ENCODE measurements at places on chromosomes 11 and 22.
A peak's percentile ranks its signal among the peaks of the same experiment; 100 is the strongest.

GRCh38 chr11:95930948-95931347 lies 7.0 kb upstream of the MTMR2 start:
- no peak for DNase-seq

DNA sequence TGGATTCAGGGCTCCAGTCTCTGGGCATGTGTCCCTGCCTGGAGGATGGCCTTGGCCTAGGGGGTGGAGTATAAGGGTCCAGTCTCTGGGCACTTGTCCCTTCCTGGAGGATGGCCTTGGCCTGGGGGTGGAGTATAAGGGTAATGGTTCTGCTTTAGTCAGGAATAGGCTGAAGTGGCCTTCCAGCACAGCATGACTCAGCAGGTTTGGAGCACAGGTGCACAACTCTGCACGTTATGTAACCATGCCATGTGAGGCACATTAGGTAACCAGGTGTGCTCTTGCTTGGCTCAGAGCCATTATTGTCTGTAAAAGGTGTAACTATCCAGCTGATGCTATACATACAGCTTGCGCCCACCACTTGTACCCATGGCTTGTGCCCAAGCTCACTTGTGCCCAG lies 48.4 kb upstream of the POLD3 start:
- DNase-seq = no peak

DNA sequence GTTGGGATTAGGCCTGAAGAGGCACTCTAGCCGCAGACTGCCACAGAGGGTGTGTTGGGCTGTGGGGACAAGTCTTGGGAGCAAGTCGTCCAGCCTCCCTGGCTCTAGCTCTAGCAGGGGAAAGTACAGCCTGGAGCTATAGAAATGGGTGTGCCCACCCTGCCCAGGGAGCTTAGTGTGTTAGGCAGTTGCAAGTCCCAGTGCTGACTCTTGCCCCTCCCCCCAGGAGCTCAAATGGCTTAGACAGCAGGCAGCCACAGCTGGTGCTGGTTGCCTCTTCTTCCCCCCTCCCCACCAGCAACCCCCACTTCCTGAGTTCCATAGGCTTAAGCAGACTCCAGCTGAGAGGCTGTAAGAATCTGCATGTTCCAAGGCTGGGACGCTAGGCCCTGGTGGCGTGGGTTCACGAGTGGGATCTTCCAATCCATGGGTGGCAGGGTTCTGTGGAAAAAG lies 61.2 kb downstream of the GUCY1A2 start:
- DNase-seq = peak; percentile 31

DNA sequence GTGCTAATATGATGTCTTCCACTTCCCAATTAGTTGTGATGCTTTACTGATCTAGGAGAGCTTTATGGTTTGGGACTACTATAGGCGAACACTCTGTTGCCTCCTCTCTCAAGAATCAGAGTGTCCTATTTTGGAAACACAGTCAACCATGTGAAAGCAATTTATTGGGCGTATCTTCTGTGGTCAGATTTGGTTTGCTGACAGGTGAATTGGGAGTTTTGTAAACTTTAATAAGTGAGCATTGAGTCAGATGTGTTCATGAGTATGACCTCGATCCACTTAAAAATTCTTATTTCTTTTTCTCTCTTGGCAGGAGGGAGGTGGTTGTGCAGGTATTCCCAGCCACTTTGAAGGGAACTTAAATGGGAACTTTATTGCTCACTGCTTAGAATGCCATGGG lies 4.4 kb downstream of the CAT start:
- DNase-seq = no peak

- DNase-seq = no peak
These were observed 220.5 kb upstream of the TENM4 start for GRCh38 chr11:79661373-79661772.

DNA sequence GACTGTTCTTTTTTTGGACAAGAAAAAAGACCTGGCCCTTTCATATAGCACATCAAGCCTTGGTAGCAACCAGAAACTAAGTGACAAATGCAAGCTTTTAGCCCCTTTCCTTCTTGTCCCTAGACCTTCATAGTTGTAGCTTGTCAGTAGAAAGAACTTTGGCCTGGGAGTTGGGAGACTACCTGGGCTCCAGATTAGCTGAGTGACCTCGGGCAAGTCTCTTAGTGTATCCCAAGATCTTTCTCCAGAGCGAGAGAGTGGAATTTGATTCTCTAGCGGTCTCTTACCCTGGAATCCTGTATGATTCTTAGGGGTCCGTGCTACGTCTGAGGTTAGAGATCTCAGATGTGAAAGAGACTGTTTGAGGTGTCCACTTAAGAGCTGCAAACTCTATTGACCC lies 59.0 kb downstream of the ZNRF3 start:
- no peak for DNase-seq

GRCh38 chr11:122814401-122814800 lies 23.9 kb upstream of the CRTAM start:
- DNase-seq = no peak

DNA sequence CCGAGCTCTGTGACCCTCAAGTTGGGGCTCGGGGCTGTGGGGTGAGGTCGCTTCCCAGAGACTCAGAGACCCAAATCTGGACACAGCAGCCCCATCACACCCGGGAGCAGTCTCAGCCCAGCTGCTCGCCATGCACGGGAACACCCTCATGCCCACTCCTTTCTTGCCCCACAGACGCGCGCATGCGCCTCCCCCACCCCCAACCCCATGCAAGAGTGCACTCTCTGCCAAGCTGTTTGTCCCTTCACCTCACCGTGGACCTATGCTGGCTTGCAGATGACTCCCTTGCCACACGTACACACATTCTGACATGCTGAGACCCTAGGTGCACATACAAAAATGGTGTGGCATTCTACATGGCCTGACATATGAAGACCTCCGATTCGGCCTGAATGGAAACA lies 478 bp upstream of the CD248 start:
- no peak for DNase-seq

- DNase-seq = peak; percentile 99
These were observed 195.3 kb downstream of the BRD1 start for GRCh38 chr22:49632199-49633009.

- DNase-seq = no peak
These were observed 959.1 kb downstream of the BRD1 start for GRCh38 chr22:48868554-48868953.

- no peak for DNase-seq
These were observed 11.0 kb upstream of the BLID start for GRCh38 chr11:122127020-122127419.

DNA sequence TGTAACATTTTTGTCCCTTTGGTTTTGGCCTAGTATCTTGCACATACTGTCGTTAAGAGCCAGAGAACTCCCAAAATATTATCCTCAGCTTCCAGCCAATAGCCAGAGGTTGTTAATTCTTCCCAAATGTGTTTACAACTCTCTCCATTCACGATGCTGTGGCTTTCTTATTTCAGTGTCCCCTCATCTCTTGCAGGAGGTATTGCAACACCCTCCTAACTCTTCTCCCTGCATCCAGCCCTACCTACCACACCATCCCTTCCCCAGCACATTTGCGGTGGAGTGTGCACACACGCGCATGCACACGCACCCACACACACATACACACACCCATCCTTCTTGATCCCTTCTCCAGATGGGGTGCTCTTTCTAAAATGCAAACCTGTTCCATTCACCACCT lies 75.6 kb upstream of the LMO2 start:
- no peak for DNase-seq

- no peak for DNase-seq
These were observed 417.3 kb upstream of the CADM1 start for GRCh38 chr11:115921540-115921939.

- DNase-seq = no peak
These were observed 1.0 kb upstream of the BRSK2 start for GRCh38 chr11:1388763-1389102.

DNA sequence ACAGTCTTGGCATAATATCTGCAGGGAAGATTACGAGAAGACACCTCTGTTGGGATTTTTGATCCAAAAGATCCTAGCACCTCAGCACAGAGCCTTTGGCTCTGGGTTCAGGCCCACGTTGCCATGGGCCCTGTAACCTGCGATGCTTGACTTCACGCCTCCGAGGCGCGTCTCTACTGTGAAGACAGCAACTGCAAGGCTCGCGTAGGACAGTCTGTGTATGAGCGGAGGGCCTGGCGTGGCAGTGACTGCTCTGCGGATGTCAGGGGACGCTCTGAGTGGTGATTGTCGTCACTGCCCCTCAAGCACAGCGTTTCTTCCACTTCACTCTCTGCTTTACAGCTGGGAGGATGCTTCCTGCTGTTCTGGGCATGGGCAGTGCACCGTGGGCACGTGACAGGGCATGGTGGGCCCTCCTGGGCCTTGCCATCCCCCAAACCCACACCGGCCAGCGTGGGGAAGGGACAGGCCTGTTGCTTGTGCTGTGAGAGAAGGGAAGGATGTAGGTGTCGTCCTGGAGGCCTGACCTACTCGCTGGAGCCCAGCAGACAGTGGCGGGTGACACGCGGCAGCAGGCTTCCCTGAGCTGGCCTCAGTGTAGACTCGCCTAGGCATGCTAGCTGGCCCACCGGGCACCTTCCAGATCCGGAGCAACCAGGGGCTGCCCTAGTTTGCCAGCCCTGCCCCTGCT lies 26.5 kb downstream of the GLB1L2 start:
- DNase-seq = no peak

DNA sequence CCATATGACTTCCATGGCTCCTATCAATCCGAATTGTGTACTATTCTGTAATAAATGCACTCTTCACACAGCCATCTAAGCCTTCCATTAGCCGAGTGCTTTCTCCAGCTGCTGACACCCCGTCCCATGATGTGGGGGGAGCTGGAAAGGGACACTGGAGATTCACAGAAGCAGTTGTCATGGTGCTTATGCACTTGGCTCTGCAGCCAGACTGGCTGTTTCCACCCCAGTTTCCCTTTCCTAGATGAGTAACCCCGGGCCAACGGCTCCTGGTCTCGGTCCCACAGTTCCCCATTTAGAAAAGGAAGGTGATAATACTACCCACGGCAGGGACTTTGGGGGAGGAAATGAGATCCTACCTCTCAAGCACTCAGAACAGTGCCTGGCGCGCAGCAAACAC lies 244.9 kb upstream of the SYN3 start:
- DNase-seq = no peak

GRCh38 chr11:75325713-75326438 lies 25.6 kb downstream of the ARRB1 start:
- no peak for DNase-seq

GRCh38 chr11:77055101-77055561 lies 11.6 kb upstream of the CAPN5 start:
- no peak for DNase-seq

GRCh38 chr11:235609-235996 lies 539 bp downstream of the SIRT3 start:
- no peak for DNase-seq

DNA sequence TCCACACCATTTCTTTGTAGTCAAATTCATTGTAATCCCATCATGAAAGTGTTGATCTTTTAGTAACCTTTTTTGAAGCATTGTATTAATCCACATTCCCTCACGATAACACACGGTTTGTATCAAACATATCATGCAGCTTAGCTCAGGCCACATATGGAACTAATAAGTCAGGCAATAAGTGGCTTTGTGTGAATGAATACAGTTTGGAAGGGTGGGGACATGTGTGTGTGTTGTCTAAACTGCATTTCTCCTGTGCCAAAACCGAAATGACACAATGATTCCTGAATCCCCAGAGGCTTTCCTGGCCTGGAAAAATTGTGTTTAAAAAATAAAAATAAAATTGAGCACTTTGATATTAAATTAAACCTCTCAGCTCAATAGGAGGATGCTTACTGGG lies 98.3 kb downstream of the WNT11 start:
- no peak for DNase-seq
